Endothelial cell (in vitro differentiated cells): ENCODE measurements at places on chromosomes 2 and 18. TPM values are rescaled to one million over a fixed set of nuclear protein-coding genes. Genes with fewer than 3 reads are reported as not detected.
A peak's percentile ranks its signal among the peaks of the same experiment; 100 is the strongest.

- no peak overlapping the region for H3K27ac ChIP-seq
- H3K4me1 ChIP-seq, result no peaks in the 10 kb centered on the region
- H3K4me3 ChIP-seq, result no peak overlapping the region
- H3K27me3 ChIP-seq, result peaks cover 4% of the 10 kb centered on the region
Measured at GRCh38 chr2:132270255-132270654, 108.5 kb upstream of the ANKRD30BL start.

GRCh38 chr2:138630164-138630563 is 128.6 kb downstream of the SPOPL start:
- no peak overlapping the region for H3K27ac ChIP-seq
- H3K4me1 ChIP-seq, result no peaks in the 10 kb centered on the region
- H3K27me3 ChIP-seq, result peaks cover 3% of the 10 kb centered on the region
- no peak overlapping the region for H3K4me3 ChIP-seq
- no peak for DNase-seq

DNA sequence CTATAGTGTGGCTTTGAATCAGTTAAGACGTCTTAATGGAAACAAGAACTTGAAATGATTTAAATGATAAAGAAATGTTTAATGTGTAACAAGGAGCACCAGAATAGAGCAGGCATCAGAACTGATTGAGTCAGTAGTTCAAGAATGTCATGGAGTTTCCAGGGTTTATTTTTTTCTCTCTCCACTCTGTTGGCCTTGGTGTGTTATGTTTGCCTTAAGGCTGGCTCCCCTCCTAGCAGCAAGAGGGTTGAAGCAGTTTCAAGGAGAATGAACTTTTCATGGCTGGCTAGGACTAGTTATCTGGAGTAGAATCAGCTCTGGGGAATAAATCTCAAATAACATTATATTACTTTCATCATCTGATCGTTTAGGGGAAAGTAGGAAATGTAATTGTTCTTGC is 13.4 kb upstream of the GLS start:
- no peaks in the 10 kb centered on the region for H3K27me3 ChIP-seq
- no peak for DNase-seq
- peaks cover 15% of the 10 kb centered on the region for H3K36me3 ChIP-seq
- peaks cover 11% of the 10 kb centered on the region for H3K4me1 ChIP-seq
- H3K27ac ChIP-seq, result no peak overlapping the region

DNA sequence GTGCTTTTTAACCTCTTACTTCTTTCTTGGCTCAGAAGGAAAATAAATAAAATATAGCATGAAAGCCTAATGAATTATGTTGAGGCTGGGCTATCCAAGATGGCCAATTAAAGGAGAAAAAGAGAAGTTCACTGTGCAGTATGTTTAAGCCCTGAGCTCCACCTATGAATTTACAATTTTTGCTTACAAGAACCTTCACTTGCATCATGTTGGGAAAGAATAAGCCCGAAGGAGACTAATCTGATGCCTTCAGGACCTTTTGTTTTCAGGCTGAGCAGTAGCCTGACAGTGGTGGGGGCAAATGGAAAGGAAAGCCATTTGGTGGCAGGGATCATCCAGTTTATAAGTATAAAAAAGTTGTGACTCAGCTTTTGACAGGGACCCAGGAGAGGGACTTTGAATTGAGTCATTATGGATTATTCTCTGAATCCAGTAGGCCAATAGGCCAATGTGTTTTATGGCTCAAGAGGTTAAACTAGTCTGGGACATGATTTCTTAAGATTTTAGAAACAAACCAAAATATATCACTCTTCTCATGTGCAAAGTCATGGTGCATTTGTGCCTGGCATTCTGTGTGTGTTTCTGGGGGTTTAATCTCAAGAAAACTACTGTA is 56.9 kb downstream of the E2F6 start:
- no peak overlapping the region for H3K27ac ChIP-seq
- H3K4me1 ChIP-seq, result peaks cover 11% of the 10 kb centered on the region
- peaks cover 2% of the 10 kb centered on the region for H3K27me3 ChIP-seq
- DNase-seq, result no peak
- H3K4me3 ChIP-seq, result no peak overlapping the region

DNA sequence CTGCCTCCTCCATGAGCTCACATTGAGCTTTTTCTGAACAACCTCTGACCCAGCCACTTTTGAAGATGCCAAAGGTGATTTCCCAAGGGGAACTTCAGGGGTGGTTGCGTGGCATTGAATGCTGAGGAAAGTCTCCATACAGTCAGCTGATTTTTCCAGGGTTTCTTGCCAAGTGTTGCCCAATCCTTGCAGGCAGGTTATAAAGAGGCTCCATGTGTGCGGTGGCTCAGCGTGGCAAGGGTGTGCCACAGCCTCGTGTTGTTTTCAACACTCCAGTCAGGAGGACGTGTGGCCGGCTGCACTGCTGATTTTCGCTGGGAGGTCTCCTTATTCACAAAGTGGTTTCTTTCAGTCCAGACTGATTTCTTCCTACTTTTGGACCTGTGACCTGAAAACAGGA is 81.4 kb upstream of the GATA6 start:
- H3K4me1 ChIP-seq, result peaks cover 10% of the 10 kb centered on the region
- no peak overlapping the region for H3K4me3 ChIP-seq

DNA sequence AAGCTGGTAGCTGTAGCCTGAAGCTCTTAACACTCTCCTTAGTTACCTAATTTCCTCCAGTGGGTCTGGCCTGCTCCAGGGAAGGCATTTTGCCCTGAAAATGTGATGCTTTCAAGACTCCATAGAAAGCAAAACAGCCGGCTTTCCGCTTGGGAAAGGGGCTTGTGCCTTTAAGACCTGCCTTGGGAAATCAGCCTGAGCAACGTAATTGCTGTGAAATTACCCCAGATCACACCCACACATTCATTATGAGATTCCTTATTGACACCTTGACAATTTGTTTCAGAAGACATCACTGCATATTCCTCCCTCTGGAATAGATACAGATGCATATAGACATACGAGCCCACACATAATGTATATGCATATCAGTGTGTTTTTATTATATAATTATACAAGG is 190.5 kb upstream of the SKOR2 start:
- peaks cover 12% of the 10 kb centered on the region for H3K36me3 ChIP-seq
- peaks cover 1% of the 10 kb centered on the region for H3K27me3 ChIP-seq
- H3K4me3 ChIP-seq, result no peak overlapping the region
- H3K4me1 ChIP-seq, result peaks cover 13% of the 10 kb centered on the region
- no peak overlapping the region for H3K27ac ChIP-seq

- H3K27me3 ChIP-seq, result peaks cover 4% of the 10 kb centered on the region
- no peaks in the 10 kb centered on the region for H3K36me3 ChIP-seq
- H3K27ac ChIP-seq, result no peak overlapping the region
Measured at GRCh38 chr18:49521216-49521835, 34.3 kb upstream of the C18orf32 start.

- no peaks in the 10 kb centered on the region for H3K4me1 ChIP-seq
- no peak for DNase-seq
- H3K27ac ChIP-seq, result no peak overlapping the region
- no peaks in the 10 kb centered on the region for H3K36me3 ChIP-seq
- no peak overlapping the region for H3K4me3 ChIP-seq
Measured at GRCh38 chr18:63837590-63837989, 49.9 kb upstream of the SERPINB2 start.

DNA sequence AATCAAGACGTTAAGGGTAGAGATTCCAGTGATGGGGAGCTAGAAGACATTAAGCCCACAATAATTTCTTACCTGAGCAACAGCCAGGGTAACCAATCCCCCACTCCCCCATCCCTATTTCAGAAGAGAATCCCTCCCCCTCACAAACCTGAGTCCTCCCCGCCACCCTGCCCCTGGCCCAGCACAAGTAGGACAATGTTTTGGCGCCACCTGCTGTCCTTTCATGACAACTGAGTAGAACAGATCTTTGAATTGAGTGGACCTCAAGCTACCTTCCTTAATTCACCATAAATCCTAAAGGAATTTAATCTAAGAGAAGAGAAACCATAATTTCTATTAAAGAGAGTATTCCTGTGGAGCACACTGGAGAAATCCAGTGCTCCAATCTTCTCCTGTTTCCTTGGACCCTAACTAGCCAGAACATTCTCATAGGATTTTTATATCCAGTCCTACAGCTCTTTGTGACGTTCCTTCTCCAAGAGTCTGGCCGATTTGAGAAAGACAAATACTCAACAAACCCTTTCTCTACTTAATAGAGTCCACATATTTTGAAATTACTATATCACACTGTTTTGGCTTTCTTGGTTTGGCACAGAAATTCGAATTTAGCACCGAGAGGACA is 41.1 kb downstream of the NHEJ1 start:
- peaks cover 2% of the 10 kb centered on the region for H3K27me3 ChIP-seq
- DNase-seq, result peak; percentile 64
- H3K36me3 ChIP-seq, result no peaks in the 10 kb centered on the region
- H3K4me1 ChIP-seq, result peaks cover 7% of the 10 kb centered on the region

DNA sequence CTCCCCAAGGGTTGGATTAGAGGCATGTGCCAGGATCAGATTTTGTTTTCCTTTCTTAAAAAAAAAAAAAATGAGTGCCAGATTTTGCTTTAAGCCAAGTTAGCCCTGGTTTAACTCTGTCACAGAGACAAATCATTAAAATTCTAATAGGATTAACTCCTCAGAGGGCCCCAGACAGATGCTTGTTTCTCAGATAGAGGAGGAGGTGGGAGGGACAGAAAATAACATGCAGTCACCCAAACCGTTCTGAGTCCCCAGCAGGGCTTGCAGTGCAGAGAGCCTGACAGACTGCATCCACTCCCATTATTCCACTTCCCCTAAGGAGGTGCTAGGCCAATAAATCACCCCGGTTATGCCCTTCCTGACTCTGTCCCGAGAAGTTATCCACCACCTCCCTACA is 6.3 kb upstream of the PROKR1 start:
- no peaks in the 10 kb centered on the region for H3K27me3 ChIP-seq
- no peak for DNase-seq
- H3K27ac ChIP-seq, result no peak overlapping the region
- no peaks in the 10 kb centered on the region for H3K4me1 ChIP-seq
- H3K36me3 ChIP-seq, result no peaks in the 10 kb centered on the region
- no peak overlapping the region for H3K4me3 ChIP-seq

DNA sequence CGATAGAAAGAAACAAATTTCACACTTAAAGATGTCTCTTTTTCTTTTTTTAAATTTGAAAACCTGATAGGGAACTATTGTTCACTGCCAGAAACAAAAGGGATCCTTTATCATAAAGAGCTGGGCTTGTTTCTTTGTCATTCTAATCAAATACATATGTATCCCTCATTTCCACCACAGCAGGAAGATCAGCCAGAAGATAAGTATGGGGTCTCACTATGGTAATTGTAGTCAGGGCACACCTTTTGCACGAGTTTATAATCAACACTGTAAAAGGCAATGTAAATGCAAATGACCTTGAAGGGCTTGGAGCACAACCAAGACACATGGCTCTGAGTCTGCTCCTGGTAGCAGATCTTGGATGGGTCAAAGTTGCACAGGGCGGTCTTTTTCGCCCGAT is 109.5 kb downstream of the NXPH2 start:
- no peak overlapping the region for H3K27ac ChIP-seq
- H3K27me3 ChIP-seq, result no peaks in the 10 kb centered on the region
- DNase-seq, result no peak

CLEC4F gene
- total RNA-seq, result 0.23 TPM

SLC19A3 gene
- total RNA-seq, result 0.62 TPM
